ENCODE measurements at places on chromosomes 2 and 18.

DNA sequence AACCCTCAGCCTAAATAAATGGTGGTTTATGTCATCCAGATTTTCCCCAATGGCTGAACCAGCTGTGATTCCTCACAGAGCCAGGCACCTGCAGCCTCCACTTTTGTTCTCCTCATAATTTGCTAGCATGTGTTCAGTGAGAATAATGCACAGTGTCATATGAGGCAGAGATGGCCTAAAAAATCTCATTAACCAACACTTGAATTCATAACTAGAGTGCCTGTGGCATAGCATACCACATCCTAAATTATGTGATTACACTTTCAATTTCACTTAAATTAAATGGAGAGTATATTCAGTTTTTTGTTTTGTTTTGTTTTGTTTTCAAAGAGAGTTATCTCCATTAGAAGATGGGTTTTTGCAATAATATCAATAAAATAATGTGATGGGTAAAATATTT lies 488.0 kb downstream of the CBLN2 start:
- DNase-seq: no peak

DNA sequence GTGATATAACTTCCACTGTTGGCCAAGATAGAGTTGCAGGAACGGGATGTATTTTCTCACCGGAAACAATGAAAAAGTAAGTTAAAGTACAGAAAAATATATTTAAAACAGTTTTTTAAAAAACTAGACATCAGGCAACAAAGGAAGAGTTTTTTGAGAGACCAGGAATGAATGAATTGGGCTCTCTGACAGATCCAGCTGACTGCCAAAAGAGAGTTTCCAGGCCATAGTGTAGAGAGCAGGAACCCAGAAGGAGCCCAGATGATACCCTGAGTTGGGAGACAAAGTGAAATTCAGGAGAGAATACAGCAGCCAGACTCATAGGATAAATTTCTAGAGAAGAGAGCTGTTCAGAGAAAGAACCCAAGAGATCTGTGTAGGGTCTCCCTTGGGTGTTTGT lies 362.6 kb upstream of the SMIM21 start:
- DNase-seq: no peak

- DNase-seq: no peak
Measured at GRCh38 chr2:71790226-71791060, 337.1 kb downstream of the DYSF start.

DNA sequence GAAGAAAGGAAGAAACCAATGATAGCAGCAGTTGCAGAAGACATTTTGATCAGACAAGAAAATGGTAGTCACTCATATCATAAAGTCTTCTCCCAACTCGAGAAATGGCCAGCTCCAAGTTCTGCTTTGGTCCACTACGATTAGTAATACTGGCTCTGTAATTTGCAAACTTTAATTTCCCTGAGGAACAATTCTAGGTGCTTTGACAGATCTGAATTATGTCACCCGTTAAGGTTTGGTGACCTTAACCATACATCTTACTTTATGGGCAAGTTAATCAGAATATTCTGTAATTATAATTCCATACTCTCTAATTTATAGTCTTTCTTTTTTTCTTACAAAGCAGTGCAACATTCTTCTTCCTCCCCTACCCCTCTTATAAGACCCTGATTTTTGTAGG lies 84.5 kb downstream of the RND3 start:
- no peak for DNase-seq

DNA sequence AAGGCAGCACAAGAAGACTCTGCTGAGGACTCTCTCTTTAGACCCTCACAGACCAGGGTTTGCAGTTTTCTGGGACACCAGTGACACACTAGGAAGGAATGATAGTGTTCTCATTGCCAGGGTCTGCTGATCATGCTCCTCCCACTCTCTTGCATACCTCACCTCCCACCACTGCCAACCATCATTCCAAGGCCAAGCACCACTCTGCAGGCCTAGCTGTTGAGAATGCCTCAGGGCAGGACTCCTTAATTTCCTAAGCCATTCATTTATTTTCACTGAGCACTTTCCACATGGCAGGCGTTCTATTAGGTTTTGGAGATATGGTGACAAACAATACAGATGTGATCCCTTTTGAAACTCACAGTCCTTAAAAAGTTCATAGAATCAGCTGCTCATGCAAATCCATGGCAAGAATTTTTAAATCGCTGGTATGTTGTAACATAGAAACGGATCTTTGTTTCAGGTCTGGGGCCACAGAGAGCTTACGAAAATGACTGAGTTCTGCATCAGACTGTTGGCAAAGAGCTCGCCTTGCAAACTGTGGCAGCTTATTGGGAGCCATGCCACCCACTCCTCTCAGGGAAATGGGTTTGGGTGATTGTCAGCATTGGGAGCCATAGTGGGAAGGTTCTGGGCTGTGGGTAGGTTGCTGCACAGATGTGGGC lies 78.5 kb downstream of the XDH start:
- no peak for DNase-seq

DNA sequence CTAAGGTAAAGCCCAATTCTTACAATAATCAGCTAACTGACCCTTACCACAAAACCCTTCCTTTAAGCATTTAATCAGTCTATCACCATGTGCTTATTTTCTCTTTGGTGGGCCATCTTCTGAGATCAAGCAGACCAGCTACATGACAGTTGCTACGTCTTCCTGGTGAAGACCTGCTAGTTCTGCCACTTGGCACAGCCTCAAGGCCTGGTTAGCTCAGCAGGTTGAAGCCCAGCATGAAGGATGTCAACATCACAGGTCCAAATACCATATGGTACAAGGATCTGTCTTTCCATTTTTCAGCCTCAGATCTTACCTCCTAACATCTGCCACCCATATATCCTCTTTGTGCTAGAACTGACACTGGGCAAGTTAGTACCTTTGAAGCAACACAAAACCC lies 636.9 kb downstream of the LRP1B start:
- DNase-seq: no peak

- no peak for DNase-seq
Measured at GRCh38 chr18:36771245-36771644, 57.6 kb downstream of the TPGS2 start.

GRCh38 chr18:33350256-33350655 lies 90.3 kb downstream of the CCDC178 start:
- no peak for DNase-seq

- DNase-seq: no peak
Measured at GRCh38 chr2:192157776-192158175, 37.0 kb downstream of the TMEFF2 start.

DNA sequence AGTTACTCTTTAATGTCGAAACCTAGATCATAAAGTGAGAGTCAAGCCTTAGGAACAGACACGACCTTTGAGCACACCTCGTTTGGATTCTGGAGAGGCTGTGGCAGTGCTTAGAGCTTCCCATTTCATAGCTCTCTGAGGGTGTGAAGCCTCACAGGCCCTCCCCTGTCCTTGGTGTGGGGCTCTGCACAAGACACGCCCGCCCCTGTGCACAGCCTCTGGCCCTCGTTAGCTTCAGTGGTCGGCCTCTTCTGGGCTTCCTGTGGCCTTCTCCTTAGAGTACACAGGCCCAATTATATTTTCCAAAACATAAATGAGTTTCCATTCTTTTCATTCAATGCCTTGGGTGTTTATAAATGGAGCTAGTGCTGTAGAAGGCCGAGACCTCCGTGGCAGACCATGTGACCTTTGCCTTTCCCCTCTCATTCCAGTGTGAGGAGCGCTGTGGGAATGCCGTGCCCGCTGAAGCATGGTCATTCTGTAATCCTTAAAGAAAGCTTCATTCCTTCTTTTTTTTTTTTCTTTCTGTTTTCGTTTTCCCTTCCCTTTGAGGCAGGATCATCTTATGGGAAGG lies 208.6 kb downstream of the DCDC2C start:
- DNase-seq: no peak

- DNase-seq: no peak
Measured at GRCh38 chr2:97656905-97657587, 6.8 kb downstream of the ACTR1B start.

- DNase-seq: no peak
Measured at GRCh38 chr18:79447703-79448367, 52.1 kb downstream of the NFATC1 start.

DNA sequence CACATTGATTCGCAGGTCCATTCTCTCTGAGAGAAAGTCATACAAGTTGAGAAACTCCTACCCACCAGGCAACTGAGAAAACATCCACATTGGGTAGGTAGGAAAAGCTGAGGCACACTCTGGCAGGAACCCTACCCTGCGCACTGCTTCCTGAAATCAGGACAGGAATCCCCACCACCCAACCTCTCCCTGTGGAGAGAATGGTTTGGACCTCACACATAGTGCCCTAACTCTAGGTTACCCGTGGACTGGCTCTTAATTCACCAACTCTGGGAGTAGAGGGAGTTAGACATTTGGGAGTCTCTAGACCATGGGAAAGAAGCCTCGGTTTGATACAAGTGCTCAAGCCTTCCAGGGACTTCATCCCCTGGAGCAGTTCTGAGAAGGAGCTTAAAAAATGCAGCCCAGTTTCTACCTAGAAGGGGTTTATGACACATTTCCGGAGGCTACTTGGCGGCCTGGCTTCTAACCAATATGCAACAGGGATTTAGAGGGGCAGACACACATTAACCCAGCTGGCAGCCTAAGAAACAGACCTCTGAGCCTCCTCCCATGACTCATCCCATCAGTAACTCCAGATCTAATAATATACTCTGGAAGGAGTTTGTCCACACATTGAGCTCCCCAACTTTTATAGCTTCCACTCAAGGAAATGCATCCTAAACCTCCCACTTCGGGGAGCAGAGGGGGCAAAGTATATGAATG lies 136.7 kb downstream of the EML6 start:
- DNase-seq: no peak

DNA sequence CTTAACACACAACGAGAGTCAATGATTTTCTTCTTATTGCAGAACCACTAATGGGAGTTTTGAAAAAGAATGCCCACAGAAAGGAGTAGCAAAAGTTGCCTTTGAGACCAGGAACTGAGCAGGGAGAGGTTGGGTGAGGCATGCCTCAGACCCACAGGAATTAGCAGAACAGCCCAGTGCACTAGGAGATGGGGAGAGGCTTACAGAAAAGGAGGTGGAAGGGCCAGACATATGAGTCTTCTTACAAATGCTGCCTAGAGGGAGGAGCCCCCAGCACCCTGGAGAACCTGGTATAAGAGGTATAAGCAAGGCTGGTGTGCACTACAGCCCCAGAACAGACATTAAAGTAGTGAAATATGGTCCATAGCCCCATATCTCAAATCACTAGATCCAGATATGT lies 162.0 kb downstream of the DTNA start:
- DNase-seq: no peak

GRCh38 chr2:189723192-189723591 lies 39.4 kb downstream of the OSGEPL1 start:
- no peak for DNase-seq

DNA sequence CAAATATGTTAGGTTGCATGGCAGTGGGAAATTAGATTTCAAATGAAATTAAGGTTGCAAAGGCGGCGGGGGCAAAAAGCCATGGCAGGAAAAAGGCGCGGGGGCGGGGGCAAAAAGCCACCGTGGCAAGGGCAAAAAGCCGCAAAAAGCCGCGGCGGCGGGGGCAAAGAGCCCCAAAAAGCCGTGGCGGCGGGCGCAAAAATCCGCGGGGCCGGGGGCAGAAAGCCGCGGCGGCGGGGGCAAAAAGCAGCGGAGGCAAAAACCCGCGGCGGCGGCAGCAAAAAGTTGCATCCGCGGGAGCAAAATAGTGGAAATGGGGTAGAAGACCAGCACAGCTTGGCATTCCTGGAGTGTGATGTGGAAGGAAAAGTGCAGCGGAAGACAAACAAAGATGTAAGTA lies 417.1 kb downstream of the ANKRD30B start:
- DNase-seq: no peak

DNA sequence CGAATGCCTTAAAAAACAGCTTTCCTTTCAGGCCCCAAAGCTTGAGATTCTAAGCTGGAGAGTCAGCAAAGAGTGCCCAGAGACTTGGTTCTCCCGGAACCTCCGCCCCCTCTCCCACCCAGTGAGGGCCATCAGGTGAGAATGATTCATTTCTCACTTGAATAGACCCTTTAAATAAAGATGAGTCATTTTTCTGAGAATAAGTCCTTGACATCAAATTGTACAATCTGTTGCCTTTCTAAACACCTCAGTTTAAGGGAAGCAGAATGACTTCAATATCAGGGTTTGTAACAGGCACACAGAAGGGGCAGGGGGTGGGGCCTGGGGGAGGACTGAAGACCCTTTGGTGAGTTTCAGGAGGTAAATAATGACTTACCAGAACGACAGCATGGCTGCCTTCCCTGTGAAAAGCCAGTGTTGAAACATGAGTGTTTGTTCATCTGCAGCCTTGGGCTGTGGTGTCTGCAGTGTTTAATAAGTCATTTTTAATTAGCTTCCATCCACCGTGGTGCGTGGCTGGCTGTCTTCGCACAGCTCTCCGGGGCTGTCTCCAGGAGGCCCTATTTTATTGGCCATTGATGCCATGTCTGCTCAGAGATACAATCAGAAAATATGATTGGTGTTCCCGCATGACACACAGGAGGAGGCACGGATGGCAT lies 134.9 kb upstream of the ZNF236 start:
- DNase-seq: no peak

DNA sequence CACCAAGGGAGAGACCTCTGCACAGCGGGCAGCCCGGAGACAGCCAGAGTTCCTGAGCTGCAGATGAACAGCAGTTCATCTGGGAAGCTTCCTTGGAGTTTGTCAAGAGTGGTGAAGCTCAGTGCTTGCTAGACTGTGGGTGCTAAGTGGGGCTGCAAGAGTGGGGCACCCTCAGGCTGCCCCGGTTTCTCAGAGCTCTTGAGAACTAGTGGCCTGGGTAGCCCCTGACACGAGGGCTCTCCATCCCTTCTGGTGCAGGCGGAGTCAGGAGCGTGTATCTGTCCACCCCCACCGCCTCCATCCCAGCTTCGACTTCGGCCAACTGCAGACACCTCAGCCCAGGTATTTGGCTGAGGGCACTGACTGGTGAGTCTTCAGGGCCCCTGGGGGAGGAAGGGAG lies 222.0 kb downstream of the LOXHD1 start:
- DNase-seq: no peak

DNA sequence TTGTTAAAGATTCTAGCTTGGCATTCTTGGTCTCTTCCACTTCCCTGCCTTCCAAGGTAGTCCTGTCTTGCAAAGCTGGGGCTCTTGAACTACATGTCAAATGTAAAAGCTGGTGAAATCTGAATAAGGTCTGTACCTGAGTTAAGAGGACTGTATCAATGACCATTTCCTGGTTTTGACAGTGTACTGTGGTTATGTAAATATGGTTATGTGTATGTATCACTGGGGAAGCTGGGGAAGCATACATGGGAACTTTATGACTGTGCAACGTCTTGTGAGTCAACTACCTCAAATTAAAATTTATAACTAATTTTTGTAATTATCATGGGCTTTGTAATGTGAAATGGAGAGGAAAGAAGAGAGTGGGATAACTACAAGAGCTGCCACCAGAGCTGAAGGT lies 81.7 kb downstream of the COL4A4 start:
- no peak for DNase-seq

DNA sequence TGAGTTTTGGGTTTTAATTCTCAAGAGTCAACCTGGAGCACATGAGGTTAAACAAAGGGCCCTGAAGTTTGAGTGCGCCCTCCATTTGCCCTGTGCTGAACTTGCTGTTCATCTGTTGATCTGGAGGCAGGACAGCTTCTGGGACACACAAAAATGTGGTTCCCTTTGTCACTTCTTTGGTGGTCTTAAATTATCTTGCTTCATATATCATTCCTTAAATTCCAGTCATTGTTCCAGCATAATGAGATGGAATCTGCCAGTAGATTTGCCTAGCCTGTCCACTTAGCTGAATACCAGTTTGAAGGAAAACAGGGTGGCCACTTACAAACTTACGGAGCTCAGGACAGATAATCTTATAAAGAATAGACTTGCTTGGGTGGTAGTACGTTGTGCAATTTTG lies 916 bp downstream of the CETN1 start:
- no peak for DNase-seq

Data from T47D (cell line).